Activated CD4-positive, alpha-beta T cell treated with anti-CD3 and anti-CD28 coated beads for 36 hours (primary cell): ENCODE measurements at places on chromosomes 7 and 10. TPM values are rescaled to one million over a fixed set of nuclear protein-coding genes. Genes with fewer than 3 reads are reported as not detected.

SPDYE16 gene
- total RNA-seq, result not detected

C10orf62 gene
- not detected for total RNA-seq

DNA sequence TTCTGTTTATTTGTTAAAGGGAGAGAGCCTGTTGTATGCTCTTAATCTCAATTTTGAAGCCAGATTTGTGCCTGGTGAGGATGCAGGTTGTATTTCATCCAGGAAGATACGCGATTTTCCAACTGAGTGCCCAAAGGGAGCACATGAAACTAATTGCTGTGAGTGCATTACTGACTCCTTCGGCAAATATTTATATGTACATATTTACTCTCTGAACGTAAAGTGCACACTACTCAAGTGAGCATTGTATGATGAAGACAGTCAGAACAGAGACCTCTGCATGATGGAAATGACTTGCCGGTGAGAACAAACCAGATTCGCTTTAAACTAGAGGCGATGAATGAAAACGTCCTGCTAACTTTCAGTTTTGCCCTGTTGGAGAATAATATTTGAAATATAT, 130.1 kb downstream of the MALRD1 start:
- no peak overlapping the region for H3K27ac ChIP-seq
- no peaks in the 10 kb centered on the region for H3K4me1 ChIP-seq
- H3K4me3 ChIP-seq, result no peak overlapping the region
- DNase-seq, result no peak

DNA sequence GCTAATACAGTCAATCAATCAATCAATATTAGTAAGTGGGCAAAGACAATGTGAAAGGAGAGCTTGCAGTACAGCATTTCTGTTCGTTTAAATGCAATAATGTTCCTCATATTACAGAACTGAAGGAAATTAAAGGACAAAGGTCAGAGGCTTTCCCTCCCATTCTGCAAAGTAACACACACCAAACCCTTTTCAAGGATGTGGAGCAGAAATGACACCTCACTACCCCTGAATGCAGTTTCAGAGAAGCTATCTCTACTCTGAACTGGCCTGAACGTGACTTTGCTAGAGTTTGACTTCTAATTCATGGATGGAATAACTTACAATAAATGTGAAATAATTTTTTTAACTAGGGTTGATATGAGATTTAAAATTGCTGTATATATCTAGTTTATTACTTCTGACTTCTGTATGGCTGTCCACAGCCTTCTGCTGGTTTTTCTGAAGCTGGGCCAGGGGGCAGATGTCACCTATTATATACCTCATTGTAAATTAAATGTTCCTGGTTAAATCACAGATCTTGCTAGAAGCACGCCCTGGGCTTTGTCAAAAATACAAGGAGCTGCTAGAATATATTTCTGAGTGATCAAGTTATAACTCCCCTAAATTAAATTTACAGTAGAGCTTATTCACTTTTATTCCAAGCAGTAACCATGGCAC, 156.9 kb upstream of the C7orf33 start:
- no peak overlapping the region for H3K27ac ChIP-seq
- no peak for DNase-seq
- H3K36me3 ChIP-seq, result no peaks in the 10 kb centered on the region
- H3K4me1 ChIP-seq, result no peaks in the 10 kb centered on the region

CD36 gene
- total RNA-seq, result not detected

- peaks cover 22% of the 10 kb centered on the region for H3K4me1 ChIP-seq
- H3K27me3 ChIP-seq, result no peaks in the 10 kb centered on the region
- H3K36me3 ChIP-seq, result no peaks in the 10 kb centered on the region
- no peak overlapping the region for H3K4me3 ChIP-seq
Measured at GRCh38 chr10:133476641-133476990, 22.9 kb downstream of the SCART1 start.

- peaks cover 39% of the 10 kb centered on the region for H3K27me3 ChIP-seq
- DNase-seq, result no peak
- H3K27ac ChIP-seq, result no peak overlapping the region
Measured at GRCh38 chr7:96719164-96719563, 9.5 kb upstream of the SEM1 start.
